Epithelial cell of esophagus (primary cell): ENCODE measurements at places on chromosomes 5 and 9.
A peak's percentile ranks its signal among the peaks of the same experiment; 100 is the strongest.

- DNase-seq = no peak
These were observed 28.2 kb downstream of the CNOT6 start for GRCh38 chr5:180522330-180522729.

GRCh38 chr5:180340856-180341255, 12.3 kb downstream of the GFPT2 start:
- DNase-seq = no peak

DNA sequence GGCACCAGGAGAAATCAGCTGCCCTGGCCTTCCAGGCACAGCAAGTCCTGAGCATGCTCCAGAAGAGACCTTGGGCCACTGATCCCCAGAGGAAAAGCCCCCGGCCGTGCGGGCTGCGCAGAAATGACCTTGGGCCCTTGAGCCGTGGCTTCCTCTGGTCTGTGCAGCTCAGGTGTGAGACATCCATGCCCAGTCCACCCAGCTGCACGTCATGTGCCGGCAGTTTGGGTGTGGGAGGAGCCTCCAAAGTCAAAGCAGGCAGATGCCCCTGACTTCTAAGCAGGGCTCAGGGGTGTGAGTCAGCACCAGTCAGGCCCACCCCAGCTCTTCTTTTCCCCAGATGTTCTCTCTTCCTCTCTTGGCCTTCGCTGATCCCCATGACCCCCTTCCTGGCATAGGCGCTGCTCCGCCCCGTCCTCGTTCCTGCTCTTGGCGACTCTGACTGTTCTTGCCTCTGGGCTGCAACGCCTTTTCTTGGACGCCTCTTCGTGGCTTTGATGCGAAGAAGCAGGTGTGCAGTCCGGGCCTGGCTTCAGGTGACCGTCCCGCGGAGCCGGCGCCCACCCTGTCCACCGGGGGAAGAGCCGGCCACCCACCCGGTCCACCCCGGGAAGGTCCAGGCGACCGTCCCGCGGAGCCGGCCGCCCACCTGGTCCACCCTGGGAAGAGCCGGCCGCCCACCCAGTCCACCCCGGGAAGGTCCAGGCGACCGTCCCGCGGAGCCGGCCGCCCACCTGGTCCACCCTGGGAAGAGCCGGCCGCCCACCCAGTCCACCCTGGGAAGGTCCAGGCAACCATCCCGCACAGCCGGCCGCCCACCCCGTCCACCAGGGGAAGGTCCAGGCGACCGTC, 5.9 kb upstream of the QSOX2 start:
- DNase-seq = no peak

GRCh38 chr5:172159016-172159415, 29.0 kb downstream of the STK10 start:
- no peak for DNase-seq

GRCh38 chr9:131397100-131397790, 3.4 kb downstream of the PRRC2B start:
- peak; percentile 73 for DNase-seq

DNA sequence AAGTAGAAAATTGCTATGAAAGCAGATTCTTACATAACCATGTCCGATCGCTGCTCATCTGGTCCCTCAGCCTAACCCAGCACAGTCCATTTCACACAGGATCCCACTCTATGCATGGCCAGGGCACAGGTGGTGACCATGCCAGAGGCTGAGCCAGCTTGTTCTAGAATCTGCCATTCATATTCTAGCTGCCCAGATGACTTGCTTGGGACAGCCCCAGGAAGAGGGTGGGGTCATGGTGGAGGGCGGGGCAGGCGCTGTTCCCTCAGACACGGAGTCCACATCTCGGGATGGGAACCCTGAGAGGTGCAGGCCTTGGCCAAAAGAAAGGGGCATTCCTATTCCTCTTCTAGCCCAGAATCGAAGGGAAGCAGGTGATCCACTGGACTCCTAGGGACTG, 275.2 kb upstream of the IRX2 start:
- DNase-seq = no peak

DNA sequence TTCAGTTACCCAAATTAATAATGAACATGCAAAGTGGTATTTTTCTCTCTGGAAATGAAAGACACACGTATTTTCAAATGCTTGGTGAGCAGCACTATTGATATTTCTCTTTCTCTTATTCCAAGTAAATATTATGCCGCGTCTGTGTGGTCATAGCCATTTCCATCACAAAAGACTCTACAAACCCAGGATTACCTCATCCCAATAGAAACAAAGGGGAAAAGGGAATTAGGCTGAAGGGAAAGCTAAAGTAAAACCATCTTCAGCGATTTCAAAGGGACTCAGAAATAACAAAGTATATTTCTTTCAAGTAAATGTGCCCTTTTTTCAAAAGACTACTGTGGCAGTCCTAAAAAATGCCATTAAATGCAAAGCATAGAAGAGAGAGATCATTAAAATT, 62.0 kb upstream of the FST start:
- no peak for DNase-seq

DNA sequence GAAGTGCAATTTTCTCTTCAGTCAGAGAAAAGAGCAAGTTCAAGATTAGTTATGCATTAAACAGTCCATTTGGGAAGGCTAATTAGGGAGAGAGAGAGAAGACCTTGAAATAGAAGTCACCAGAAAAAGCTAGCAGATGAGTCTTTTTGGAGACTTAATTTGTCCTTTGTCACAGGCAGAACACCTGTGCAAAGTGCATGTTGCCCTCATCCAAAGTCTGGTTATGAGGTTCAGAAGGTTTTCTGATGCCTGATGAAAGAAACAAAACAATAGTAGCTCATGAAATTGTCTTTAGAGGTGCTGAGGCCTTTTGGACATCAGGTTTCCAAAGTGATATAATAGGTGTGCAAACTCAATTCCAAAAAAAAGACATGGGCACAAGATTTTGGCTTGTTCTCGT, 199.3 kb downstream of the MAN2A1 start:
- DNase-seq = no peak

DNA sequence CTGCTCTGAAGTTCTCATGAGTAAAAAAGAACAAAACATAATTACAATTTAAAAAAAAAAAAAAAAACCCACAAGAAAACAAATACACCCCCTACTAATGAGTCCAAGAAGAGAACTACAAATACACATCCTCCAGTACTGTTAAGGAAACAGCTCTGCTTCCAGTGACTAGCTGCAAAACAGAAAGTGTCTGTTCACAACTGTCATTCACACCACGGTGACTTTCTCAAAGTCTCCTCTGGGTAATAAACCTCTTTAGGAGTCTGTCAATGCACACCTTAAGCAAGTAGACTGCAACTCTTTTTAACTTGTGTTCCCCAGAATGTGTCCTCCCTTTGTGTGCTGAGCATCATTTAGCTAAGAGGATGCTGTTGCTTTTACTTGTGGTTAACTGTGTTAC, 6.2 kb downstream of the REEP5 start:
- DNase-seq = no peak

DNA sequence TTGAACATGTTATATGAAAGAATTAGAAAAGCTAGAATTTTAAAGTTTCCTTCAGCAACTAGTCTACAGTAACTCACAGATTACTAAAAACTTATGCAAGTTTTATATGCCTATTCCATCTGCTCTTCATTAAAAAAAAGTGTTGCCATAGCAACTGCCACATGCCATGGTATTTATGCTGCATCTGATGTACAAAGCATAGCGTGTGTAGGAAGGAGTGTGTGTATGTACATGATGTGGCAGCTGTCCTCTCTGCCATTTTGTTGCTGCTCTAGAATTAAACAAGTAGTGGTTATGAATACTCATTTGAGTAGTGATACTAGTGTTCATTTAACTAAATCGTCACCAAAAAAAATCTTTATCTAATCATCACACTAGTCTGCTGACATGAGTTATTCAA, 593.5 kb downstream of the CETN3 start:
- DNase-seq = no peak

- no peak for DNase-seq
These were observed 163.1 kb downstream of the PAX5 start for GRCh38 chr9:36870960-36871359.

DNA sequence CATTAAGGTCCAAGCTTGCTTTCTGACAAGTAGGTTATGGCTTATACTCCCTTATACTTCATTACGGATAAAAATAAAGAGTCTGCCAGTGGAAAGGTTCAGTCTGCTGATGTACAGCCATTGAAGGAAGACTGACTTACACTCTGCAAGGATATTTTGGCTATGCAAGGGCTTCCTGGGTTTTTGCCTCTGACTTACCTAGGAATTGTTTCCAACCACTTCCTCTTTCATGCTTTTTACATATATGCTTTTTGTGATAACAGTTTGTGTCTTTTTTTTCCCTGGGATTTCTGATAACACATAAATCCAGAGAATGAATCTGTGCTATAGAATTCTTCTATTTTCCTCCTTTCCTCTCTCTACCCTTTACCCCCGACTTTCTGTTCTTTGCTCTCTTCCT, 16.8 kb downstream of the ISOC1 start:
- DNase-seq = no peak
